ENCODE measurements at places on chromosomes 6 and 20.

- DNase-seq: no peak
Observed at GRCh38 chr6:150898399-150899170, 33.1 kb downstream of the MTHFD1L start.

DNA sequence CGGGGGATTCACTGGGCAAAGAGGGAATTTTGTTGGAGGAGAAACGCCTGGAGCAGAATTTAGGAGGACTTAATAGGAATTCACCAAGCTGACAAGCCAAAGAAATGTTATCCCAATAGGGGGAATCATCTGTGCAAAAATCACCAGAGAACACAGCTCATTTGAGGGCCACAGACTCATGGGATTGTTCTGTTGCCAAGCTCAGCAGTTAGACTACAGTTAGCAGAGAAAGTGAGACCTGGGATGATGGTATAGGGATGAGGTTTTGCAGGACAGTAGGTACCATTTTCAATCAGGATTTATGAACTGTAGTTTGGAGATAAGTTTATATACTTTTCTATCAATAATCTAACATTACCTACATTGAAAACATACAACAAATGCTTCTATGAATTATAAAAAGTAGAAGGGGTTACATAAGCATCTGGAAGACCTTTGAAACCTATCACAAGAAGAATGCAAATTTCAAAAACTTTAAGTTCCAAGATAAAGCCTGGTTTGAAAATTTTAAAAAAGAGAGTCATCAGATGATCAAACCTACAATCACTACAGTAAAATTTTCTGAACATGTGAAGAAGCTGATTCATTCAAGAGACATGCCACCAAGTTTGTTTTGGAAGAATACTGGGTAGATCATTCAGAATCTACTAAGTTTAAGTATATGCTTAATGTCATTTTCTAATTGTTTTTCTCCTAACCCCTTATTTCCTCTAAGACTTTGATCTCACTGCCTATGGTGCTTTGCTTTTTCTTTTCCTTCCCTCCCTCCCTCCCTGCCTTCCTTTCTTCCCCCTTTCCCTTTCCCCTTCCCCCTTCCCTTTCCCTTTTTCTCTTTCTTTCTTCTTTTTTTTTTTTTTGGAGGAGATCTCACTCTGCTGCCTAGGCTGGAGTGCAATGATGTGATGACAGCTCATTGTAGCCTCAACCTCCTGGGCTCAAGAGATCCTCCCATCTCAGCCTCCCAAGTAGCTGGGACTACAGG is 81.5 kb downstream of the KIF13A start:
- no peak for DNase-seq

DNA sequence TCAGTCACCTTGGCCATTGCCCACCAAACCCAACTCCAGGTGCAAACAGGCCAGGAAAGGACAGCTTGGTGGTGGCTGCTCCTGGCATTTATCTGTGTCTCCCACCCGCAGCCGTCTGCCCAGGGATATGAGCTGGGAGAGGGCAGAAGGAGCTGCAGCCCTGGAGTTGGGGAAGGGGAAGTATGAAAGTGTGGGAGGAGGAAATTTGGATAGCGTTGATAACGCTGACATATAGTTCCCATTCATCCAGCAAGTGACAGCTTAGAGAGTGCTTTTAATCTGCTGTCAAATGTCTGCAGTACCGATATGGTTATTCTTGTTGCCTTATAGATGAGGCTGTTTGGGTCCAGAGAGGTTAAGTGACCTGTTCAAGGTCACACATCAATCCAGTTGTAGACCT is 741 bp downstream of the KCNK16 start:
- no peak for DNase-seq

DNA sequence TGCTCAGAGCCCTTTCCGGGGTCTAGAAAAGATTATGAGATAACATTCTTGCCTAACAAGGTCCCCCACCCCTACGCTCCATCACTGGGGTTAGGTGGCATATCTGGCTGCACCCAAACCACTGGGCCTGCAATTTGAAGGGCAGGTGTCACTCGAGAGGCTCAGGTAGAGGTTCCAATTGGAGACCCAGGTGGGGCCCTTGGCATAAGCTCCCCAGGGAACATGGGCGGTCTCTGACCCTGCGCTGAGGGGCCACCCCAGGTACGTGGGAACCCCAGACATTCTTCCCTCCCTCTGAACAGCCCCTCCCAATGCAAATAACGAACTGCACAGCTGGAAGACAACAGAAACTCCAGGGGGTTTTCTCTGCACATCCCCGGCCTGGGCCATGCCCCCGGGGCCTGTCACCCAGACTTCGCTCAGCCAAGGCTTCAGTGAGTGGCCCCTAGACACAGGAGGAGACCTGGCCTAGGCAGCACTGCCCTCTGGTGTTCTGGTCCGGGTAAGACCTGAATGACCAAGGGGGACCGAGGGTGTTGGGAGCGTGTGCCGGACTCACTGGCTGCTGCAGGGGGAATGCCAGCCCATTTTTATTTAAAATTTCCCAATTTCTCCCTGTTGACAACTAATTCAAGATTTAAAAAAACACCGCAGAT is 47.5 kb downstream of the DSTN start:
- DNase-seq: no peak

DNA sequence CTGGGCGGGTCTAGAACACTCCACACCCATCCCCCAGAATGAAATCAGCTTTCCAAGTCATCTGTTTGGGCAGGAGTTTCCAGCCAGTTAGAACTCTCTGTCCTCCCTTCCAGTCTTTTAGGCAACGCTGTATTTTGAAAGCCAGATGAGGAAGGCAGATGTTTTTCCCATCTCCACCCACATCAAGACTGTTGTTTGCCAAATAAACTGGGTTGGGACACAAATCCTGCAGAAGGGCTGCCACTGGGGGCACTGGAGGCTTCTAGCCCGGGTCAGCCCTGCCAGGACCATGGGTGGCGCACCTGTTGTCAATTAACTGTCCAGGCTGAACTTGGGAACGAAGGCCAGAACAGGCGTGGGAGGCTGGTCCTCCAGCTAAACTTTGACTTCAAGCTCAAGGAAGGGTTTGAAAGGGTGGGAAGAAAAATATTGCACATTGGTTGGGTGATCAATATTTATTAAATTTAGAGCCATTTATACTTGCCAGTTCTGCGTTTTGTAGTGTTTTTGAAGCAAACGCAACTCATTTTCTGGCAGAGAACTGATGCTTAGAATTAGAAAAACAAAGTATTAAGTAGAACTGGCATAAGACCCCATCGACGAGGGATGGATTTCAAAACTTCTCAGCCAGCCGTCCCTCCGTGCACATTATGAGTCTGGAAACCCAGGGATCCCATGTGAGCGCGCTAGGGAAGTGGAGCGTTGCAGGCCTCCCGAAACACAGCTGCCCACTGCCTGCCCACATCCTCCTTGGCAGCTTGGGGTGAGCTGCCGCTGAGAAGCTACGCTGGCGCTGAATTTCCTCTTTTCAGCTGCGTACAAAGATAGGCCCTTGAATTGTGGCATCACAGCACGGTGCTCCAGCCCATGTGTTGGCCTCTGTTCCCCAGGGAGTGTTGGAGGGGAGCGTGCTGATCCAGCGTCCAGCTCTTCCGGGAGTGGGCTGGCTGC is 297.4 kb downstream of the QKI start:
- DNase-seq: no peak

GRCh38 chr6:83403191-83403590 is 27.7 kb downstream of the ME1 start:
- DNase-seq: no peak

DNA sequence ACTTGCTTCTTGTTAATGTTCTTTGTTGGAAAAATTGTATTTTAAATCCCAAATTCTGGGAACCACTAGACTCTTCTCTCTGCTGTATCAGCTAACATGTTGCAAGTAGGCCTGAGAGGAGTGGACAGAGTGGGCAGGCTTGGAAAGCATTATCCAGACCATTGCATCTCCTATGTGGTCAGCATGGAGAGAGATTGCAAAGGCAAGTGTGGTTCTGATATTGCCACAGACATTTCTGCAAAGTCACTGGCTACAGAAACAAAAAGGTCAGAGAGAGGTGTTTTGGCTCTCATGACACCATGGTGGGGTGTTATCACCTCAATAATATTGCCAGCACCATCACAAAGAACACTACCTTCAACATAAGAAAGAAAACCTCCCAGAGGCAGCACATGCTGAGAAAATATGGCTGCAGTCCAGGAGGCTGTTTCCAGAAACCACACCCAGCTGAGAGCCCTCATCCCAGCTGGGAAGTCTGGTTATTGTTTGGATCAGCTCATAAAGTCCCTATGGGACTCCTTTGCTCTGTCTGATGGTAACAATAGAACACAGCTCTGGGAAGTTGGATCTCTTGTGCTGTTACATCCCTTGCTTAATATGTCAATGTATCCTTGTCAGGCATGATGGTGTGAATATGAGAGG is 78.2 kb upstream of the TBX18 start:
- DNase-seq: no peak

DNA sequence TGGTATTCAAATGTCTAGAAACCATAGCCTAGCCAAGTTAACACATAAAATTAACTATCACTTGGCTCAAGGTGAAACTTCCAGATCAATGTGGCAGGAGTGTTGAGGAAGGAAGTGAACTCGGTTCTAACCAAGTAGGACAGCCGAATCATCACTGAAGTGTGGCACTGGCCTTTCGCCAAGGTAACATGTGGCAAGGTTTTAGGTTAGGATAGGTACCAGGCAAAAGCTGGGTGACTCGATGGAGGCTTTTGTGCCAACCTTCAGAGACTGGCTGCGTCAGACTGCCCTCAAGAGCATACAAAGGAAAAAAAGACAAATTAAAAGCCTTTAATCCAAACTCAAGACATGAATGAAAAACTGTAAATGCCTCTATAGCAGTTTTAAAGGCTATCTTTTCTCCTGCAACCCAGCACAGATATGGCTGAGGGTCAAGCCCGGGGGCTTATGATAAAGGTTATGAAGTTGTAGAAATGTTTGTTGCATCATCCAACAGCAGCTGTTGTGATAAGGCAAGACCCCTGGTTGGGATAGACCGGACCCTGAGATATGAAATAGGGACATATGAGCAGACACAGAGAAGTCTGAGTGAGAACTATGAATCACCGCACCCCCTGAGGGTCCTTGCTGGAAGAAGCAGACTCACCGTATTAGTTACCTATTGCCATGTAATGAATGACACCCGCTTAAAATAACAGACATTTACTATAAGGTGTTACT is 11.9 kb downstream of the PSMB9 start:
- DNase-seq: no peak

Measured in stimulated activated CD4-positive, alpha-beta T cell treated with anti-CD3 and anti-CD28 coated beads, TNF-alpha, amount 100 ng/mL, for 4 hours (primary cell).